Esophagus squamous epithelium (tissue), 5 donors: ENCODE measurements at places on chromosomes 4 and X.
A peak's percentile ranks its signal among the peaks of the same experiment; 100 is the strongest.

GRCh38 chrX:65536291-65536690, 1.7 kb upstream of the LAS1L start:
- H3K36me3 ChIP-seq: peaks cover 12% of the 10 kb centered on the region
- no peak overlapping the region for H3K27ac ChIP-seq
- no peaks in the 10 kb centered on the region for H3K27me3 ChIP-seq
- no peak overlapping the region for H3K4me3 ChIP-seq
- H3K4me1 ChIP-seq: no peaks in the 10 kb centered on the region

GRCh38 chrX:13774696-13775095, 40.1 kb downstream of the OFD1 start:
- H3K27me3 ChIP-seq: no peaks in the 10 kb centered on the region
- no peak overlapping the region for H3K27ac ChIP-seq
- H3K36me3 ChIP-seq: peaks cover 56% of the 10 kb centered on the region
- no peaks in the 10 kb centered on the region for H3K4me1 ChIP-seq
- no peak overlapping the region for H3K4me3 ChIP-seq

- no peak overlapping the region for H3K4me3 ChIP-seq
- H3K36me3 ChIP-seq: no peaks in the 10 kb centered on the region
- no peaks in the 10 kb centered on the region for H3K27me3 ChIP-seq
- no peaks in the 10 kb centered on the region for H3K4me1 ChIP-seq
- no peak for DNase-seq
- H3K27ac ChIP-seq: no peak overlapping the region
Measured at GRCh38 chrX:100946299-100946927, 17.7 kb upstream of the XKRX start.

DNA sequence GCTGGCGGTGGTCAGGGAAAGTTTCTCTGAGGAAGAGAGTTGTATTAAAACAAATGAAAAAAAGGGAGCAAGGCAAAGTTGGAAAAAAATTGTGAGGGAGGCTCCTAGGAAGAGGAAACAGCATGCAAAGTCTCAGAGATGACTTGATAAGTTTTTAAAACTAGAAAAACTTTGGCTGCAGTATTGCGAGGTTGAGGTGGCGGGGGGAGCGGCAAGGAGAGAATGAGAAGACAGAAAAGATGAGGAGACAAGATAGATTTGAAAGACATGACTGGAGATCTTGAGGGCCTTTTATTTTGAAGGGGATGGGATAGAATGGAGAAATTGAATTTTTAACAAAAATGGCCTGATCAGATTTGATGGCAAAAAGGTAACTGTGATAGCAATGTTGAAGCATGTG, 4.8 kb upstream of the UBE2D3 start:
- peaks cover 15% of the 10 kb centered on the region for H3K4me1 ChIP-seq
- no peak for DNase-seq
- no peak overlapping the region for H3K27ac ChIP-seq
- H3K4me3 ChIP-seq: no peak overlapping the region
- no peaks in the 10 kb centered on the region for H3K27me3 ChIP-seq
- no peaks in the 10 kb centered on the region for H3K36me3 ChIP-seq

DNA sequence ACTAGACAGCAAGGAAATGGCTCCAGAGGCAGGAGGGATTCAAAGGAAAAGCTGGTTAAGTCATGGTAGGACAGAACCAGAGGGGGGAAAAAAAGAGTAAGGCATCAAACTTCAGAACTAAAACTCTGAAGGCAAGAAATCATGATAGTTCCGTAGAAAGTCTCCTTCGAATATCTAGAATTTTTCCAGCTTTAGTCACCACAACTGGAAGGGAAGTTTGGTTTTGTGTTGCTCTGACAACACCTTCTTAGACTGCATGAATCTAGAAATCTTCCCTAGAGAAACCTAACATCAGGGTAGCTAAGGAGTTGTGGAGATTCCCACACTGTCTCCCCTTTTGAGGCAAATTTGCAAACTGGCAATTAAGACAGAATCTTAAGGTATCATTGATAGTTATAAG, 33.7 kb downstream of the AMMECR1 start:
- peaks cover 5% of the 10 kb centered on the region for H3K4me1 ChIP-seq
- no peaks in the 10 kb centered on the region for H3K27me3 ChIP-seq
- DNase-seq: no peak
- H3K4me3 ChIP-seq: no peak overlapping the region
- no peaks in the 10 kb centered on the region for H3K36me3 ChIP-seq
- H3K27ac ChIP-seq: no peak overlapping the region

DNA sequence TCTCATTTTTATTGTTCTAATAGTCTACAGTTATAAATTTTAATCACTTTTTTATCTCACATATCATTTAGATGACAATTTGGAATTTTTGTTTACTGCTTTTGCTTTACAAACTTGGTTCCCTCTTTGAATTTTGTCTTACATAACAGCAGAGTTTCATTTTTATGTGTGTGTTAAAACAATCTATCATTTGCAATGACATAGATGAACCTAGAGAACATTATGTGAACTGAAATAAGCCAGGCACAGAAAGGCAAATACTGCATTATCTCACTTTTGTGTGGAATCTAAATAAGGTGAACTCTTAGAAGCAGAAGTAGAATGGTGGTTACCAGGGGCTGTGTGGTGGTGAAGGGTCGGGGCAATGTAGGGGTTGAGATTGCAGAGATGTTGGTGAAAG, 170.7 kb downstream of the GASK1B start:
- no peak overlapping the region for H3K4me3 ChIP-seq
- no peaks in the 10 kb centered on the region for H3K36me3 ChIP-seq
- H3K27me3 ChIP-seq: no peaks in the 10 kb centered on the region
- DNase-seq: no peak
- no peaks in the 10 kb centered on the region for H3K4me1 ChIP-seq
- H3K27ac ChIP-seq: no peak overlapping the region

- no peak for DNase-seq
- no peaks in the 10 kb centered on the region for H3K4me1 ChIP-seq
- no peaks in the 10 kb centered on the region for H3K36me3 ChIP-seq
- H3K27me3 ChIP-seq: no peaks in the 10 kb centered on the region
- H3K4me3 ChIP-seq: no peak overlapping the region
Measured at GRCh38 chr4:4446434-4446833, 59.5 kb downstream of the NSG1 start.

DNA sequence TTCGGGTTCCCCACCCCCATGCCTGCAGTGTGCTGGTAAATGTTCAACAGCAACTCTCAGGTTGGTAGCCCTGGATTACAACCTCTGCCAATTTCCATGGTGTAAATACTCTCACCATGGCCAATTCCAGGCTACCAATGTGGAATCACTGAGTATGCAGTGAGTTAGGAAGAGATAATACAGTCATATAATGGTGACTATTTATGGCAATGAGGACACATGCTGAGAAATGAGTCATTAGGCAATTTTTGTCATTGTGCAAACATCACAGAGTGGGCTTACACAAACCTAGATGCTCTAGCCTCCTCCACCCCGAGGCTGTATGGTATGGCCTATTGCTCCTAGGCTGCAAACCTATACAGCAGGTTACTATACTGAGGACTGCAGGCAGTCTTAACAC, 4.6 kb upstream of the CLDN24 start:
- no peak overlapping the region for H3K4me3 ChIP-seq
- no peaks in the 10 kb centered on the region for H3K36me3 ChIP-seq
- H3K27me3 ChIP-seq: no peaks in the 10 kb centered on the region

DNA sequence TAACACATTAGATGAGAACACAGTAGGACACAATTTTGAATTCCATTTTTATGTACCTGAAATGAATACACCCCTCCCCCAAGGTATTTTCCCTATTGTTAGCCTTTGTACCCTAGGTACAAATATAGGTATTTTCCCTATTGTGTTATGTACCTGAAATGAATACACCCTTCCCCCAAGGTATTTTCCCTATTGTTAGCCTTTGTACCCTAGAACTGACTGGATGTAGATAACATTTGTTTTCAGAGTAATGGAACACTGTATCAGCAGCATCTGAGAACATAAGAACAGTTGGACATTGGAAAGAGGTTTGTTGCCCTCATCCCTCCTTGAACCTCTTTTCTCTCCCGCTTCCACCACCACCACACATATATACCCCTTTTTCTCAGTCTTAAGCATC, 37.6 kb downstream of the YIPF6 start:
- no peak overlapping the region for H3K4me3 ChIP-seq
- DNase-seq: no peak
- no peak overlapping the region for H3K27ac ChIP-seq
- H3K27me3 ChIP-seq: no peaks in the 10 kb centered on the region
- peaks cover 26% of the 10 kb centered on the region for H3K36me3 ChIP-seq

- no peaks in the 10 kb centered on the region for H3K36me3 ChIP-seq
- no peak for DNase-seq
- no peaks in the 10 kb centered on the region for H3K27me3 ChIP-seq
- peaks cover 8% of the 10 kb centered on the region for H3K4me1 ChIP-seq
- H3K4me3 ChIP-seq: no peak overlapping the region
Measured at GRCh38 chrX:9647431-9647830, 118.2 kb downstream of the GPR143 start.

- DNase-seq: no peak
- H3K27ac ChIP-seq: no peak overlapping the region
- H3K4me3 ChIP-seq: no peak overlapping the region
Measured at GRCh38 chr4:6079965-6080364, 61.7 kb upstream of the C4orf50 start.

DNA sequence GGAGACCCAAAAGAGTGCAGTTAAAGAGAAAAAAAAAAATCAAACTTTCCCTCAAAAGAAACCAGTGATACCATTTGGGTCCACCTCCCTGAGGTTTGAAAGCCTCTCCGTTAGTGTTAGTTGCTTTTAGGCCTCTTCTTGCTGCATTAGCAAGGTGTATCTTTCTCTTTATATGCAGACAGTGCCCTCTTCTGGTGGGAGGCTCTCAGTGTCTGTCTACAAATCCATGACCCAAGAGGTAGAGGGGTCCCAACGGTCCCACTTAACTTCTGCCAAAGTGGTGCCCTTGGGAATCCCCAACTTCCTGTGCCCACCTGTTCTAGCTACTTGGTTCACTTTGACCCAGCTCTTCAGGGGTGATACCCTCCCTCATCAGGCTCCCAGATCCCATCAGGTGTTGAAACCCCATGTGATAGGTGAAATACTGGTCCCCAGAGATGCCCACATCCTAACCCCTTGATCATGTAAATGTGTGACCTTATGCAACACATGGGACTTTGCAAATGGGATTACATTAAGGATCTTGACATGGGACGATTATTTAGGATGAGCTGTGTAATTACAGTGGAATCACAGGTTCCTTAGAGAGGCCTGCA, 63.7 kb upstream of the CD99 start:
- H3K36me3 ChIP-seq: no peaks in the 10 kb centered on the region
- DNase-seq: no peak
- H3K27me3 ChIP-seq: no peaks in the 10 kb centered on the region
- H3K4me3 ChIP-seq: no peak overlapping the region

GRCh38 chr4:165096776-165097175, 15.9 kb downstream of the TMEM192 start:
- H3K27me3 ChIP-seq: no peaks in the 10 kb centered on the region
- no peak overlapping the region for H3K4me3 ChIP-seq
- H3K4me1 ChIP-seq: no peaks in the 10 kb centered on the region
- H3K27ac ChIP-seq: no peak overlapping the region

DNA sequence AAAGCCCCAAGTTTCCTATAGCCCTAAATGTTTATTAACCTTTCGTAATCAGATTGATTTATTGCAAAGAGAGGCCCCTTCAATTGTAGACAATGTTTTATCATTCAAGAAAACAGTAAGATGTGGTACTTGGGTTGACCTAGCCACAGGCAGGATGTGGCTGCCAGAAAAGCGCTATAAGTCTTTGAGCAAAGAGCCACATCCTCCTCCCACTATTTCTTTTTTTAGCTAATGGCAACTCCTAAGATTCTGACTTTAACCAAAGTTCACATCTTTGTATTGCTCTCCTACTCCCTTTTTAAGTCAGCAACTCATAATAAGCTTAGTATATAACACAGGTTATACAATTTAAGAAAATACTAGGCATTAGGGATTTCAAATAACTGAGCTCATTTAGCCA, 70.7 kb upstream of the PPP3CA start:
- H3K36me3 ChIP-seq: no peaks in the 10 kb centered on the region
- no peak for DNase-seq
- H3K4me1 ChIP-seq: no peaks in the 10 kb centered on the region

DNA sequence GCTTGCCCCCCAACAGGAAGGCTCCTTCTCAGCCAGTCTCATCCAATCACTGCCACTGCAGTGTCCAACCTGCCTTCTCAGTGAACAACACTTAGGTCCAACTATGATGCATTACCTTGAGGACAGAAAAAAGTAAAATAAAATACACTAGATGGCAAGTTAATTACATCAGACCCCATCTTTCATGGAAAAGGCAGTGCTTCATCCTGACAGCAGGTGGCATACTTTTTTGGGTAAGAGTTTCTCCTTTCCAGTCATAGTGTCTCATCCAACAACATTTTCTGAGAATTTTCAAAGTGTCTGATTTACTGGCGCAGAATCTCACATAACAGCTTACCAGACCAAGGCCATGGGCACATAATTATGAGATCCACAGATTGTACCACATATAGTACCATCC, 1742.8 kb downstream of the PCDH7 start:
- no peak for DNase-seq
- no peak overlapping the region for H3K27ac ChIP-seq
- no peaks in the 10 kb centered on the region for H3K36me3 ChIP-seq
- no peak overlapping the region for H3K4me3 ChIP-seq

GRCh38 chrX:23246001-23246400, 88.6 kb upstream of the PTCHD1 start:
- H3K4me3 ChIP-seq: no peak overlapping the region
- no peak for DNase-seq
- no peaks in the 10 kb centered on the region for H3K36me3 ChIP-seq
- H3K27ac ChIP-seq: no peak overlapping the region

- H3K36me3 ChIP-seq: no peaks in the 10 kb centered on the region
- peaks cover 53% of the 10 kb centered on the region for H3K4me1 ChIP-seq
- H3K4me3 ChIP-seq: peak overlapping the region; percentile 57
- peak overlapping the region; percentile 81 for H3K27ac ChIP-seq
- H3K27me3 ChIP-seq: no peaks in the 10 kb centered on the region
Measured at GRCh38 chr4:6470502-6471306, 1.7 kb downstream of the PPP2R2C start.

- H3K27me3 ChIP-seq: no peaks in the 10 kb centered on the region
- H3K36me3 ChIP-seq: no peaks in the 10 kb centered on the region
- H3K27ac ChIP-seq: no peak overlapping the region
- H3K4me3 ChIP-seq: no peak overlapping the region
- no peak for DNase-seq
- H3K4me1 ChIP-seq: no peaks in the 10 kb centered on the region
Measured at GRCh38 chr4:149784018-149784417, 31.6 kb downstream of the IQCM start.

DNA sequence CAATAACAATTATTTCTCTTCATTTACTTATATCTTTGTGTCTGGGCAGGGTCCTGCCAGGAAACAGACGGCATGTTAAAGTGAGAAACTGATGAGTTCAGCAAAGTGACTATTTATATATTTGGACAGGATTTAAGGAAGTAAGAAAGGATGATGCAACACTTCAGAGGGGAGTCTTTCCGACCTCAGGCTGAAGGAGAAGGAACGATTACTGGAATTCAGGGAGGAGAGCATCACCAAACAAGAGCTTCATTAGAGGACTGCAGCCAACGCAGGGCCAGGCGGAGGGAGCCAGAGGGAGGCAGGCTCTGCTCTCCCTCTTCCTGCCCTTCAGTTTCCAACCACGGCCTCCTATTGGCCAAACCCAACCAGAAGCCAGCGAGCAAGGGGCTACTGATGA, 1.5 kb upstream of the TLR7 start:
- H3K4me3 ChIP-seq: no peak overlapping the region
- H3K36me3 ChIP-seq: no peaks in the 10 kb centered on the region
- H3K4me1 ChIP-seq: no peaks in the 10 kb centered on the region
- H3K27me3 ChIP-seq: no peaks in the 10 kb centered on the region

GRCh38 chr4:82362565-82362964, 11.2 kb downstream of the HNRNPD start:
- H3K27me3 ChIP-seq: no peaks in the 10 kb centered on the region
- DNase-seq: no peak
- H3K36me3 ChIP-seq: peaks cover 3% of the 10 kb centered on the region
- no peak overlapping the region for H3K27ac ChIP-seq
- peaks cover 58% of the 10 kb centered on the region for H3K4me1 ChIP-seq
